ENCODE measurements at places on chromosomes 3 and 15. TPM values are rescaled to one million over a fixed set of nuclear protein-coding genes. Genes with fewer than 3 reads are reported as not detected.

Gene SLC22A13
- 0.43 TPM for total RNA-seq

Gene TMIE
- total RNA-seq: under 0.01 TPM

Gene PLA2G4D
- total RNA-seq: not detected

Gene SLC38A3
- not detected for total RNA-seq

Gene C3orf18
- total RNA-seq: 9.1 TPM

Gene SCN5A
- total RNA-seq: 0.43 TPM

Gene CALML4
- total RNA-seq: 1.7 TPM

Gene CCDC80
- 158 TPM for total RNA-seq

Gene KPNA4
- 36.4 TPM for total RNA-seq

Gene SLC25A36
- 56.7 TPM for total RNA-seq

Gene CHRM5
- under 0.01 TPM for total RNA-seq

Gene DLEC1
- not detected for total RNA-seq

Gene KLHL25
- 4.3 TPM for total RNA-seq

Gene SLC7A14
- total RNA-seq: 2.2 TPM

Gene TGM5
- total RNA-seq: not detected

Gene UBL7
- 42.7 TPM for total RNA-seq

Gene SERINC4
- total RNA-seq: under 0.01 TPM

Gene ALDH1A2
- total RNA-seq: 2.9 TPM

Gene SLC28A2
- total RNA-seq: not detected

Gene SNTN
- total RNA-seq: not detected

Gene PCBP4
- 29.4 TPM for total RNA-seq

Gene SCAANT1
- total RNA-seq: not detected

Gene GASK1A
- 0.32 TPM for total RNA-seq

Gene GOLGA8S
- total RNA-seq: under 0.01 TPM

Gene SLC12A1
- not detected for total RNA-seq

Gene ZNF717
- total RNA-seq: 13.5 TPM

Measured in fibroblast of villous mesenchyme (primary cell).